ENCODE measurements at places on chromosomes 13 and 19.

- peak; percentile 71 for DNase-seq
Measured at GRCh38 chr13:110323172-110323891, 16.2 kb downstream of the COL4A2 start.

GRCh38 chr19:2176337-2176994, 12.7 kb downstream of the DOT1L start:
- no peak for DNase-seq

DNA sequence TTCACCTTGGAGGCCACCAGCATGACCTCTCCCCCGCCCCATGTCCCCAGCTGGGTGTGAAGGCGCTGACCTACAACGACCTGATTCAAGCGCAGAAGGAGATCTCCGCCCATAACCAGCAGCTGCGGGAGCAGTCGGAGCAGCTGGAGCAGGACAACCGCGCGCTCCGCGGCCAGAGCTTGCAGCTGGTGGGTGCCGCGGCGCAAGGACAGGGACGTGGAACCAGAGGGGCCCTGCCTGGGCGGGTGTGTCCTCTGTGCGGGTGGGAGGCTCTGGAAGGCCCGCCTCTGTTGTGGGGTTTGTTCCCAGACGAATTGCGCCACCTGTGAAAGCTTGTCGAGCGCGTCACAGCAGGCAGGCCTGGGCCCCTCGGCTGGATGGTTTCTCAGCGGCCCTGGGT, 22.3 kb downstream of the PLEKHJ1 start:
- DNase-seq, result no peak

- DNase-seq, result no peak
Measured at GRCh38 chr13:25733001-25733491, 318.8 kb downstream of the SHISA2 start.

DNA sequence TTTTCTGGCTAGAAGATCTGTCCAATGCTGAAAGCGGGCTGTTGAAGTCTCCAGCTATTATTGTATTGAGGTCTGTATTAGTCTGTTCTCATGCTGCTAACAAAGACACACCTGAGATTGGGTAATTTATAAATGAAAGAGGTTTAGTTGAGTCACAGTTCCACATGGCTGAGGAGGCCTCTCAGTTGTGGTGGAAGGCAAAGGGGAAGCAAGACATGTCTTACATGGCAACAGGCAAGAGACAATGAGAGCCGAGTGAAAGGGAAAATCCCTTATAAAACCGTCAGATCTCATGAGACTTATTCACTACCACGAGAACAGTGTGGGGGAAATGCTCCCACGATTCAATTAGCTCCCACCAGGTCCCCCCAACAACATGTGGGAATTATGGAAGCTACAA, 980.4 kb downstream of the SLITRK5 start:
- DNase-seq, result no peak

GRCh38 chr13:97018029-97018819, 23.9 kb upstream of the OXGR1 start:
- DNase-seq, result peak; percentile 71

DNA sequence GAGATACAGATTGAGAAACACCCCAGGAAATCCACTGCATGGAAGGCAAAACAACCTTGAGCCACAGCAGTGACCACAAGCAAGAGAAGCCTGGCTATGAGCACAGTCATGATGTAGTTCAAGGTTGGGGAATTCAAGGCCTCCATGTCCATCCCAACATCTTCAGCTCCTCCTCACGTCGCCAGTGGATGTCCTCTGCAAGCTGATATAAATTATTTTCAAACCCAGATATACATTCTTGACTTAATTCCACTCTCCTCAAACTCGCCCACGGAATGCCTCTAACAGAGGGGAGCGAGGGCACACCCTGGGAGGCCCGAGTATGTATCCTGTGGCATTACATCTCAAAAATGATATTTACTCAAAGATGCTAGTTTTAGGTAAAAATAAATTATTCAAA, 105.5 kb downstream of the SHISA2 start:
- peak; percentile 18 for DNase-seq

DNA sequence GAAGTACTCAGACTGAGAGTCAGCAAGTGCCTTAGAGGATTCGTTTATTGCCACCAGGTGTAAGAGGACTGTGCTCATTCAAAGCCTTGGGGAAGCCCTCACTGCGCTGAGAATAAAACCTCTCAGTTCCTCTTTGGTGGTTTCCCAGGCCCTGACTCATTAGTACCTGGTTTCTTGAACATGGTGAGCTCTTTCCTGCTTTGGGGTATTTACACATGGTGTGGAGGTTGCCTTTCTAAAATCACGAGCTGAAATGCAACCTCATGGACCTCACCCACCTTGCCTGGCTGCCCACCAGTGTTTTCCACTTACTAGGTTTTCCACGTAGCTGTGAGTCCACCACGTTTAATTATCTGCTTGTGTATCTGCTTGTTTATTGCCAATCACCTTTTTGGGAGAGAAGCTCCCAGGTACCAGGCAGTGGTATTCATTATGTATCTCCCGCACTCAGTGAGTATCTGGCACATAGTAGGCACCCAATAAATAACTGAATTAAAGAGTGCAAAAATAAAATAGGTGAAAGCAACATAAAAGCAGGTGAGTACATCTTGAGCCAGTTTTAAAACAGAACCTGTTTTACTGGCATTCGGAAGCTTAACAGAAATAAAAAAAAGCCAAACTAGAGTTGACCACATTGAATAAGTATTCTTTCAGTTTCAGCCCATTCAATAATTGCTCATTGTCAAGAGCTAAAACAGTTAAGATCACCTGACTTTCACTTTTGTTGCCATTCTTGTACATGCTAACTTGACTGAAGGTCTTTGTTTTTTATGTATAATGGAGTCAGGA, 533.0 kb downstream of the MYO16 start:
- no peak for DNase-seq
